ENCODE measurements at places on chromosomes 2 and 18. TPM values are rescaled to one million over a fixed set of nuclear protein-coding genes. Genes with fewer than 3 reads are reported as not detected.

- H3K4me3 ChIP-seq: peak overlapping the region; percentile 91
- DNase-seq: peak; percentile 80
- H3K27ac ChIP-seq: peak overlapping the region; percentile 93
- peaks cover 31% of the 10 kb centered on the region for H3K4me1 ChIP-seq
- no peaks in the 10 kb centered on the region for H3K27me3 ChIP-seq
Observed at GRCh38 chr2:195659982-195660890, 3.2 kb downstream of the SLC39A10 start.

DNA sequence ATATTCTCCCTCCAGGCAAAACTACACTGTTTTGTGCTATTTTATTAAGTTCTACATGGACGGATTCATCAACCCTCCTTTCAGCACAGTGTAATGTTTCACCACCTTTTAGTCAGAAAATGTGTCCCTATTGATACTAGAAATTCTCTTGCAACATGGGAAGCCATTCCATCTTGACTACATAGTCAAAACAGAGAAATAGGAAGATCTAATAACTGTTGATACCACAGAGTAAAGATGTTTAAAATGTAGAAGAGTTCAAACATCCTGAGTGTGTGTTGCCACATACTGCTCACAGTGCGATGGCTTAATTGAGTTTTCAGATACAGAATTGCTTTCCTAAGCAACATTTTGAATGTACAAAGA is 492.2 kb upstream of the RAB12 start:
- H3K36me3 ChIP-seq: no peaks in the 10 kb centered on the region
- H3K27me3 ChIP-seq: no peaks in the 10 kb centered on the region
- DNase-seq: peak; percentile 64
- H3K4me3 ChIP-seq: peak overlapping the region; percentile 4
- peak overlapping the region; percentile 86 for H3K27ac ChIP-seq

DNA sequence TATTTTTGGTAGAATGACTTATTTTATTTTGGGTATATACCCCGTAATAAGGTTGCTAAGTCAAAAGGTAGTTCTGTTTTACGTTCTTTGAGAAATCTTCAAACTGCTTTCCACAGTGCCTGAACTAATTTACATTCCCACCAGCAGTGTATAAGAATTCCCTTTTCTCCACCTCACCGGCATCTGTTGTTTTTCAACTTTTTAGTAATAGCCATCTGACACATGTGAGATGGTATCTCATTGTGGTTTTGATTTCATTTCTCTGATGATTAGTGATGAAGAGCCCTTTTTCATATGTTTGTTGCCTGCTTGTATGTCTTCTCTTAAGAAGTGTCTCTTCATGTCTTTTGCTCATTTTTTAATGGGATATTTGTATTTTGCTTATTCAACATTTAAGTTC is 215.2 kb upstream of the TFPI start:
- no peaks in the 10 kb centered on the region for H3K27me3 ChIP-seq
- H3K36me3 ChIP-seq: no peaks in the 10 kb centered on the region
- peaks cover 8% of the 10 kb centered on the region for H3K4me1 ChIP-seq
- no peak overlapping the region for H3K4me3 ChIP-seq
- DNase-seq: no peak
- H3K27ac ChIP-seq: no peak overlapping the region

DNA sequence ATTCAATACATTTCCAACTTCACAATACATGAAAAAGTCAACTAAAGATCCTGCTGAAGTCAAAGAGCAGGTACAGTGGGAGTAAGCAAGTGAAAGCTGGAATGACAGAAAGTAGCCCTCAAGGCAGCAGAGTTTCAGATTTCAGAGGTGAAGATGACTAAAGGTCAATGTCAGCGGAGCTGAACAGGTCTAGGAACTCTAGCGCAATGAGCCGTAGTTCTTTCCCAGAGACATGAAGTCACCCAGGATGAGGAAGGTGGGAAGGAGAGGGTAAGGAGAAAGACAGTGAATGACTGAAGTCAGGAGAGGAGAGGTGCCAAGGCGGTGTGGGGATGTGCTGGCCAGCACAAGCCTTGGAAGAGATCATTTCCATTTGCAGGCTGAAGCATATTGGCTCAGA is 28.1 kb downstream of the PTPN2 start:
- H3K36me3 ChIP-seq: no peaks in the 10 kb centered on the region
- H3K4me3 ChIP-seq: no peak overlapping the region
- no peaks in the 10 kb centered on the region for H3K4me1 ChIP-seq
- H3K27me3 ChIP-seq: no peaks in the 10 kb centered on the region
- DNase-seq: no peak

GRCh38 chr2:39476524-39476923 is 39.4 kb upstream of the MAP4K3 start:
- no peak overlapping the region for H3K27ac ChIP-seq
- no peaks in the 10 kb centered on the region for H3K36me3 ChIP-seq
- peaks cover 3% of the 10 kb centered on the region for H3K4me1 ChIP-seq

DNA sequence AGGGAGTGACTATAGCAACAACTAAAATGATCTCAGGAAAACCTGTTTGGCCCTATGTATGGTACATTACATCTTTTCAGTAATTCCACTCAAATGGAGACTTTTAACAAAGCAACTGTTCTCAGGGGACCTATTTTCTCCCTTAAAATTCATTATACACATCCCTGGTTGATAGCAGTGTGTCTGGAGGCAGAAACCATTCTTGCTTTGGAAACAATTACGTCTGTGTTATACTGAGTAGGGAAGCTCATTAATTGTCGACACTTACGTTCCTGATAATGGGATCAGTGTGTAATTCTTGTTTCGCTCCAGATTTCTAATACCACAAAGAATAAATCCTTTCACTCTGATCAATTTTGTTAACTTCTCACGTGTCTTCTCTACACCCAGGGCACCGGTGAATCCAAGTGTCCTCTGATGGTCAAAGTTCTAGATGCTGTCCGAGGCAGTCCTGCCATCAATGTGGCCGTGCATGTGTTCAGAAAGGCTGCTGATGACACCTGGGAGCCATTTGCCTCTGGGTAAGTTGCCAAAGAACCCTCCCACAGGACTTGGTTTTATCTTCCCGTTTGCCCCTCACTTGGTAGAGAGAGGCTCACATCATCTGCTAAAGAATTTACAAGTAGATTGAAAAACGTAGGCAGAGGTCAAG is 955 bp downstream of the TTR start:
- H3K27me3 ChIP-seq: no peaks in the 10 kb centered on the region
- H3K27ac ChIP-seq: no peak overlapping the region
- DNase-seq: no peak
- no peaks in the 10 kb centered on the region for H3K36me3 ChIP-seq
- H3K4me3 ChIP-seq: no peak overlapping the region
- H3K4me1 ChIP-seq: peaks cover 6% of the 10 kb centered on the region

GRCh38 chr2:39059366-39059952 is 61.4 kb downstream of the SOS1 start:
- peak; percentile 65 for DNase-seq
- no peaks in the 10 kb centered on the region for H3K27me3 ChIP-seq

- H3K36me3 ChIP-seq: no peaks in the 10 kb centered on the region
- no peak overlapping the region for H3K27ac ChIP-seq
- peaks cover 12% of the 10 kb centered on the region for H3K4me1 ChIP-seq
- DNase-seq: peak; percentile 49
- peaks cover 29% of the 10 kb centered on the region for H3K27me3 ChIP-seq
- no peak overlapping the region for H3K4me3 ChIP-seq
Observed at GRCh38 chr18:34970106-34970505, 71.1 kb upstream of the MAPRE2 start.

DNA sequence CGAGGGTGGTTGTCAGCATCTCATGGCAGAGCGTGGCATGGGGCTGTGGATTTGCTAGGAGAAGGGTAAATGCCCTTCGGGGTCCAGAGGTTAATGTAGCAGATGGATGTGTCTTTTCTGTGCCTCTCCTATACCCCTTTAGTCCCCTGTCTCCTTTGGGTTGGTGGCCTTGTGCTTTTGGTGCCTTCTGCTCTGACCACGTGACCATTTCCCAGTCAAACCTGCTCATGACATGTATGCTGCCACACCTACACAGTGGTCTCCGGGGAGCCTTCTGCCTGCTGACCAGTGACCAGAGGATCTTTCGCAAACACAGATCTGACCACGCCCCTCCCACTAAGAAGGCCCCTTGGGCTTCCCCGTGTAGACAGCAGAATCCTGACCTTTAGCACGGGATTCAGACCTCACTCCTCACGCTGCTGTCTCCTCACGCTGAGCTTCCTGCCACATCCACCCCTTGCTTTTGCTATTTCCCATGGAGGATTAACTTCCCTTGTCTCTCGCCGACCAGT is 116.2 kb downstream of the ACOXL start:
- H3K4me3 ChIP-seq: no peak overlapping the region
- H3K4me1 ChIP-seq: no peaks in the 10 kb centered on the region
- H3K27ac ChIP-seq: no peak overlapping the region
- H3K27me3 ChIP-seq: peaks cover 30% of the 10 kb centered on the region
- H3K36me3 ChIP-seq: no peaks in the 10 kb centered on the region

DNA sequence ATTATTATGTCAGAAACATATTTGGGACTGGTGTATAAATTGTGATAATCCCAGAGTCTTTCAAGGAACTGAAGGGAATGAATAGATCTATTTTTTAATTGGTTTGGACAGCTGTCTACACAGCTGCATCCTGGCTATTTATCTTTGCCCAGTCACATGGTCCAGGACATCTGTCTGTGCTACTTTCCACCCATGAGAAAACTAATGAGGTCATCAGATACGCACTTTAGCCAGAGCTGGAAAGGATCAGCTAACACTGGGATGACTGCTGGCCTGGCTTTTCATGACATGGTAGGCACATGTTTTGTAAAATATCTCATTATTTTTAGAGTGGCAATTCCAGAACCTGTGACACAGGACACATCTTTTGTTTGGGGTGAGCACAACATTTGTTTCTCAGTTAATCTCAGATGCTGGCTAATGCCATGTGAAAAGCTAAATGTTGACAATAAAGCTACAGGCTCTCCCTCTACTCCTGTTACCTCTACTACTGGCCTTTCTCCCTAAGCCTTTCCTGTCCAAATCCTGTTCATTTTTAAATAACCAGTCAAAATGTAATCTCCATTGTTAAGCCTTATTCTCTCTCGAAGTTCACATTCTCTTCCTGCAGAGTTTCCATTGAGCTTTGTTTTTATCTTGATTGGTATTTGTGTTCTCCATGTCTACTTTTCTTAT is 500.7 kb downstream of the RIT2 start:
- no peaks in the 10 kb centered on the region for H3K4me1 ChIP-seq
- H3K27ac ChIP-seq: no peak overlapping the region
- no peak for DNase-seq
- no peak overlapping the region for H3K4me3 ChIP-seq

GRCh38 chr2:241849616-241850543 is 8.8 kb downstream of the PDCD1 start:
- no peak for DNase-seq
- no peaks in the 10 kb centered on the region for H3K4me1 ChIP-seq
- H3K27ac ChIP-seq: no peak overlapping the region
- peaks cover 16% of the 10 kb centered on the region for H3K27me3 ChIP-seq

DNA sequence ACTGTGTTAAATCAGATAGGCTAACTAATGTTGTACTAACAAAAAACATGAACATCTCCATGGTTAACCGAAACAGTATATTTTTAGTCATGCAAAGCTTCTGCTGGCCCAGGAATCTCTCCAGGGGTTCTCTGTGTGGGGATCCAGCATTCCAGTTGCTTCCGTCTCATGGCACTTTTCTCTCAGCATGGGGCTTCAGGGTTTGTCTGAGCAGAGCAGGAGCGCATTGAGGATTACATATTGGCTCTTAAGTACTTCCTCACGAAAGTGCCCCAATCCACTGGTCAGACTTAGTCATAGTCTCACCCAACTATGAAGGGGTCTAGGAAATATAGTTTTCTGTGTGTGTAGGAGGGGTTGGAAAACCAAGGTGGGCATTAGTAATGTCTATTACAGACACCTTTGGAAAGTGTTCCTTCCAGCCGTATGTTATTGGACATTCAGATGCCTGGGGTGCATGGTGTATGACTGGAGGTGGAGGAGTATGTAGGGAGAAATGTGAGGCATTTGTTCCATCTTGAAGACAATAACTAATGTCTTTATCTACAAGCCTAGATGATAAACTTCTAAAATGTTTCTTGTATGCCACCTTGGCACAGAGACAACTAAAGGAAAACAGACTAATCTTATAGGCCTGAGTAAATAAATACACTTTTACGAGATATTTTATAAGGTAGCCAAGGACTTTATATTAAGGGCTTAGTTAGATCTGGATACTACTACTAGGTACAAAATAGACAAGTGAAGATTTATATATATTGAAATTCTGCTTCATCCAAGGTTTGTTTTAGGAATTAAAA is 123.8 kb upstream of the ZEB2 start:
- DNase-seq: no peak
- H3K4me1 ChIP-seq: peaks cover 4% of the 10 kb centered on the region
- H3K27ac ChIP-seq: no peak overlapping the region
- H3K27me3 ChIP-seq: no peaks in the 10 kb centered on the region

- peak overlapping the region; percentile 76 for H3K27ac ChIP-seq
- peak; percentile 90 for DNase-seq
- H3K4me1 ChIP-seq: peaks cover 45% of the 10 kb centered on the region
- H3K27me3 ChIP-seq: no peaks in the 10 kb centered on the region
- no peaks in the 10 kb centered on the region for H3K36me3 ChIP-seq
- peak overlapping the region; percentile 57 for H3K4me3 ChIP-seq
Observed at GRCh38 chr18:44725300-44726058, 44.8 kb downstream of the SETBP1 start.

GRCh38 chr2:39623917-39624316 is 41.8 kb upstream of the TMEM178A start:
- no peak overlapping the region for H3K27ac ChIP-seq
- 0 out of 2 replicates have a peak, but pooled peaks cover 4% of the 10 kb centered on the region for H3K4me1 ChIP-seq
- H3K4me3 ChIP-seq: no peak overlapping the region
- no peaks in the 10 kb centered on the region for H3K27me3 ChIP-seq
- no peak for DNase-seq
- no peaks in the 10 kb centered on the region for H3K36me3 ChIP-seq

GRCh38 chr2:214629875-214630274 is 179.6 kb downstream of the BARD1 start:
- H3K27me3 ChIP-seq: no peaks in the 10 kb centered on the region
- H3K4me1 ChIP-seq: peaks cover 9% of the 10 kb centered on the region
- no peak for DNase-seq
- H3K36me3 ChIP-seq: no peaks in the 10 kb centered on the region
- no peak overlapping the region for H3K27ac ChIP-seq

DNA sequence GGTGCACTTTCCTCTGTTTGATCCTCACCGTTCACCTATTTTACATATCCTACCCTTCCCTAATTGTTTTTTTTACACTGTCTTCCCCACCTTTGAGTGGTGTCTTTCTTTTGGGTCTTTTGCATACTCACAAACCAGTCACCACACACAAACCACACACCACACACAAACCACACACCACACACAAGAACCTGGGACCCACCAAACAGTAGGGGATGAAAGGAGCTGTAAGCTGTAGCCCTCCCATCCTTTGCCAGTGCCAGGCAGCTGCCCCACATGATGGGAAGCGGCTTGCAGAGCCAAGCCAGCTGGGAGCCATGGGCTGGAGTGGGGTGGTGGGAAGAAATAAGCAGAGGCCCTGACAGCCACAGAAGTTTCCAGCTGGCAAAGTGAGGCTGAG is 38.9 kb upstream of the MSH6 start:
- no peak overlapping the region for H3K4me3 ChIP-seq
- no peak for DNase-seq
- H3K27me3 ChIP-seq: peaks cover 29% of the 10 kb centered on the region
- H3K4me1 ChIP-seq: no peaks in the 10 kb centered on the region
- H3K36me3 ChIP-seq: no peaks in the 10 kb centered on the region

CHST9 gene
- not detected for total RNA-seq

DNAH6 gene
- total RNA-seq: not detected

LDLRAD4 gene
- total RNA-seq: not detected

LPIN1 gene
- total RNA-seq: 11.3 TPM

TBR1 gene
- total RNA-seq: 0.97 TPM

C2orf66 gene
- total RNA-seq: not detected

ITGA4 gene
- total RNA-seq: 33.3 TPM
